ENCODE measurements at places on chromosomes 4 and X. TPM values are rescaled to one million over a fixed set of nuclear protein-coding genes. Genes with fewer than 3 reads are reported as not detected.

Gene LARP7
- total RNA-seq = 22.8 TPM

Gene AFM
- not detected for total RNA-seq

Gene AFP
- not detected for total RNA-seq

DNA sequence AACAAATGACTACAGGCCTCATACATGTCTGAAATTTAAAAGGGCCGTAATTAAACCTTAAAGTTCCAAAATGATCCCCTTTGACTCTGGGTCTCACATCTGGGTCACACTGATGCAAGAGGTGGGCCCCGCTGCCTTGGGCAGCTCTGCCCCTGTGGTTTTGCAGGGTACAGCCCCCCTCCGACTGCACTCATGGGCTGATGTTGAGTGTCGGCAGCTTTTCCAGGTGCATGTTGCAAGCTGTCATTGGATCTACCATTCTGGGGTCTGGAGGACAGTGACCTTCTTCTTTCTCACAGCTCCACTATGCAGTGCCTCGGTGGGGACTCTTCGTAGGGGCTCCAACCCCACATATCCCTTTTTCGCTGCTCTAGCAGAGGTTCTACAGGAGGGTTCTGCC, 1537.9 kb downstream of the PCDH18 start:
- no peak overlapping the region for H3K4me3 ChIP-seq
- no peaks in the 10 kb centered on the region for H3K36me3 ChIP-seq
- no peak overlapping the region for H3K27ac ChIP-seq
- no peaks in the 10 kb centered on the region for H3K27me3 ChIP-seq
